ENCODE measurements at places on chromosomes 16 and 17.

DNA sequence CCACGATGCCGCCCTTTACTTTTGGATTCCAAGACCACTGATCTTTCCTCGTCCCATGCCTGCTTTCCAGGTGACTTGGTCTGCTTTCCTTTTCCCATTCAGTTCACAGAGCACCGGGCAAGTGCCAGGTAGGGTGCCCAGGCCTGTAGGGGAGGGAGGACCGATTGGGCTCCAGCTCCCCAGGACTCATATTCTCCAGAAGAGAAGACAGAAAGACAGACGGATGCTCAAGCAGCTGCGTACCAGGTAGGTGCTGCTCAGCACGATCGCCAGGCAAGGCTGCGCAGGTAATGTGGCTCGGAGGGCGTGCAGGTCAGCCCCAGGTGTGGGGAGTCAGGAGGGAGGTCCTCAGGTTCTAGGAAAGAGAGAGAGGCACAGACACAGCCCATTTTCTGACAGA lies 67.5 kb upstream of the ZNF423 start:
- no peak for DNase-seq

GRCh38 chr17:8725881-8726876 lies 18.5 kb downstream of the CCDC42 start:
- peak; percentile 15 for DNase-seq

GRCh38 chr16:11334831-11335404 lies 10.3 kb upstream of the RMI2 start:
- no peak for DNase-seq

- no peak for DNase-seq
Observed at GRCh38 chr17:45906927-45907622, 12.7 kb downstream of the MAPT start.

DNA sequence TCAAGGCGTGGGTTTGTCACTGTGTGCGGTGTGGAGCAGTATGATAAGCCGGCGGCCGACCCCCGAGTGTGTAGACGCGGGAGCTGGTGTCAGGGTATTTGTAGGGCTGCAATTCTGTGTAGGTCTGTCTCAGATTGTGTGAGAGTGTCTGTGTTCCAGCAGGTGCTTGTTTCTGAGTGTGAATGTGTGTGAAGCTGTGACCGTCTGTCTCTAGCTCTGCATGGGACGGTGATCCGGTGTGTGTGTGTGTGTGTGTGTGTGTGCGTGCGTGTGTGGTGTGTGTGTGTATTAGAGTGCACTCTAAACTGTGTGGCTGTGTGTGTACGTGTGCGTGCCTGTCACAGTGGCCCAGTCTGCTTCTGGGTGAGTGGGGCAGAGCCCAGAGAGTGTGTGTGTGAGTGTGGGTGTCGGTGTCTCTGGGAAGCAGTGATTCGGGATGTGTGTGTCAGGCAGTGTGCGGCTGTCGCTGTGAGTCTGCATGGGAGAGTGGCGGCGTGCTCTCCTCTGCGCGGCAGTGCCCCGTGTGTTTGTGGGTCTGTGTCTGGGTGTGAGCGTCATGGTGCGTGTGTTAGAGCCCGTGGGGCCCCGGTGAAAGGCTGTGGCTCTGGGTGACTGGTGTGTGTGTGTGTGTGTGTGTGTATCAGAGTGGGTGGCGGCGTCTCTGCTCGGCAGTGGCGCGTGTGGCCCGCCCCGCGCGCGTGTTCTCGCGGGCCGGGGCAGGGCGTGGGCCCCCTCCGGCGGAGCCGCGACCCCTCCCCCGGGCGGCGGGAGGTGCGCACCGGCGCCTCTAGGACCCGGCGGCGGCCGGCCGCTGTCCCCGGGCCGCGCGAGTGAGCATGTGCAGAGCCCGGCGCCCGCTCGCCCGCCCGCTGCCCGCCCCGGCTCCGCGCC lies at the start of gene WSCD1:
Gene WSCD1, plus strand, starts transcription at position 841 of the 891 bp plus-strand sequence. CDS start 10,280 bp downstream, outside the sequence.
- peak; percentile 44 for DNase-seq

DNA sequence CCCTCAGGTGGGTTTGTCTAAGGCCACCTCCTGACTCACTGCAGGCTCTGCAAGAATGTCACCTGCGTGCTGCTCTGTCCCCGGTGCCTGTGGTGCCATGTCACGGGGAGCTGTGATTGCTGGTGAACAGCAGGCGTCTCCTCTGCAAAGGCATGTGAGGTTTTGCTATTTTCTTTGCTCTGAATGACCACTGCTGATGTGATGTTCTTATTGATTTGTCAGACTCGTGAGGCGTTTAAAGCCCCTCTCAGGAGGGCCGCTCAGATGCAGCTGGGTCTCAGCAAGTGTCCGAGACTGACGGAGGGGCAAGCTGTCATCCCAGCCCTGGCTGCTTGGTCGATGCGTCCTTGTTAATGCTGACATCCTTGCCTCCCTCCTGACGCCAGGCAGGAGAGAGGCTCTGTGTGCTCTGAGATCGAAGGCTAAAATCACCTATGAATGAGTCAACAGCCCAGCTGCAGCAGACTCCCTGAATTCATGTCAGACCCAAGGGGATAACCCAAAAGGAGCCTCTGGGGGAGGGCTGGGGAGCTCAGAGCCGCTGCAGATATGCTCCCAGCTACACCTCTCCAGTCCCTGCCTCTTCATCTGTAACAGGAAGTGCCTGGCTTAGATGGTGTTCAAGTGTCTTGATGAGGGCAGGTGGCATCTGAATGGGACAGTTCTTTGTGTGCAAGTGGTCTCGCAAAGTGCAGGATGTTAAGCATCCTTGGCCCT lies 11.8 kb upstream of the PEMT start:
- DNase-seq: no peak

DNA sequence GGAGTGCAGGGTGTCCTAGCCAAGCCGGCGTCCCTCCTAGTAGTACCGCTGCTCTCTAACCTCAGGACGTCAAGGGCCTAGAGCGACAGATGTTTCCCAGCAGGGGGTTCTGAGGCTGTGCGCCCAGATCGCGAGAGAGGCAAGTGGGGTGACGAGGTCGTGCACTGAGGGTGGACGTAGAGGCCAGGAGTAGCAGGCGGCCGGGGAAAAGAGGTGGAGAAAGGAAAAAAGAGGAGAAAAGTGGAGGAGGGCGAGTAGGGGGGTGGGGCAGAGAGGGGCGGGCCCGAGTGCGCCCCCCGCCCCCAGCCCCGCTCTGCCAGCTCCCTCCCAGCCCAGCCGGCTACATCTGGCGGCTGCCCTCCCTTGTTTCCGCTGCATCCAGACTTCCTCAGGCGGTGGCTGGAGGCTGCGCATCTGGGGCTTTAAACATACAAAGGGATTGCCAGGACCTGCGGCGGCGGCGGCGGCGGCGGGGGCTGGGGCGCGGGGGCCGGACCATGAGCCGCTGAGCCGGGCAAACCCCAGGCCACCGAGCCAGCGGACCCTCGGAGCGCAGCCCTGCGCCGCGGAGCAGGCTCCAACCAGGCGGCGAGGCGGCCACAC lies at the start of gene MMP2:
Gene MMP2, plus strand, starts transcription at position 372 of the 603 bp plus-strand sequence. CDS start 282 bp downstream, outside the sequence.
- peak; percentile 94 for DNase-seq

GRCh38 chr17:67477687-67478086 lies 100.6 kb downstream of the PITPNC1 start:
- DNase-seq: no peak

DNA sequence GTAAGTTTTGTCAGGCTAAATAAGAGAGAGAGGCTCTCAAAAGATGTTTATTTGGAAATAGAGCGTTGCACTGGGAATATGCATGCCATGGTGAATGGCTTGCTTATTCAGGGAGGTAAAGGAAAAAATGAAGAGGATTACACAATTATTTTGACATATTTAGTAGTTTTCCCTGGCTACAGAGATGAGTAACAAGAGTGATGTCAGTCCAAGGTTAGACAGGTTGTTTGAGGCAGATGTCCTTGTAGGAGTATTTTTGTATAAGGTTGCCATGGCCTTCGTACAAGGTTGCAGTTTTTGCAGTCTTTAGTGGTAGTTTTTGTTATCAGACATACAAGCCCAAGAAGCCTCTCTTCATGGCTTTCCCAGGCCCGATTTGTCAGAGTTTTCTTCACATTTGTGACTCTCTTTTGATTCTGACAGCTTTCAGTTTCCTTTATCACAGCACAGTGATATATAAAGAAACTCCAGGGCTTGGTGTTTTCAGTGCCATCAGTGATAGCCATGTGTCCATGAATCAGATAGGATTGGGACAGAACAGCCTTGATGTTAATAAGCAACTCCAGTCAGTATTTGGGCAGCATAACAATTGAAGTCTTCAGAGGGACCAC lies 18.7 kb upstream of the LGALS9 start:
- no peak for DNase-seq

Measured in right hindlimb (tissue), 1 donor.